ENCODE measurements at places on chromosomes 1 and 21.

DNA sequence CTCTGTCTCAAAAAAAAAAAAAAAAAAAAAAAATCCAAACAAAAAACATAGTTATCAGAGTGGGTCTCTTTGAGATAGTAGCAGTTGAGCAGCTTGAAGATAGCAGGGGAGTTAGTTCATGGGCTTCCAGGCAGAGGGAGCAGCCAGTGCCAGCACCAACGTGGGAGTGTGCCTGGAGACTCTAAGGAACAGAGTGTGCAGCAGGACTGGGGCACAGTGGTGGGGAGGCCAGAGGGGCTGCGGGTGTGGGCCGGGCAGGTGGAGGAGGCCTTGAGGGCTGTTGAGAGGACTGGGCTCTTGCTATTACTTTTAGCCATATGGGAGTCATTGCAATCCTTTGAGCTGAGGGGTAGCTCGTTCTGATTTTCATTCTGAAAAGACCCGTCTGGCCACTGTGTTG lies 63.8 kb downstream of the RYR2 start:
- no peak for DNase-seq

DNA sequence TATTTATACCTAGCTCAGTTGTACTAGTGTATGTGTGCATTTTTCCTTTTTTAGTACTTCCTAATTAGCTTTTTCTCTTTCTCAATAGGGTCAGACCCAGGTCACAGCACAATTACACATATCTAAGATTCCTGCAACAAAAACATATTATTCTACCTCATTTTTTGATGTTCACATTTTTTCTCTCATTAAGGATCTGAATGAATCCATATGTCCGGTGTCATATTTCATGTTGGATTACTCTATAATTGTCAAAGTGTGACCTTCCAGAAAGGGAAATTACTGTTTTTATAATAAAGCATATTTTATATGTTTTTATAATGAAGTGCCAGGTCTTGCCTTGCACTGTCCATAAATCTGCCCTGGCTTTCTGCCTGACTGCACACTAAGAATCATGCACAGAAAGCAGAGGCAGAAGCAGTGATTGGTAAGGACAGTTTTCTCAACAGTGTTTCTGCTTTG lies 143.7 kb downstream of the KCNT2 start:
- DNase-seq = no peak

- no peak for DNase-seq
Observed at GRCh38 chr1:31775210-31775999, 11.3 kb upstream of the ADGRB2 start.

DNA sequence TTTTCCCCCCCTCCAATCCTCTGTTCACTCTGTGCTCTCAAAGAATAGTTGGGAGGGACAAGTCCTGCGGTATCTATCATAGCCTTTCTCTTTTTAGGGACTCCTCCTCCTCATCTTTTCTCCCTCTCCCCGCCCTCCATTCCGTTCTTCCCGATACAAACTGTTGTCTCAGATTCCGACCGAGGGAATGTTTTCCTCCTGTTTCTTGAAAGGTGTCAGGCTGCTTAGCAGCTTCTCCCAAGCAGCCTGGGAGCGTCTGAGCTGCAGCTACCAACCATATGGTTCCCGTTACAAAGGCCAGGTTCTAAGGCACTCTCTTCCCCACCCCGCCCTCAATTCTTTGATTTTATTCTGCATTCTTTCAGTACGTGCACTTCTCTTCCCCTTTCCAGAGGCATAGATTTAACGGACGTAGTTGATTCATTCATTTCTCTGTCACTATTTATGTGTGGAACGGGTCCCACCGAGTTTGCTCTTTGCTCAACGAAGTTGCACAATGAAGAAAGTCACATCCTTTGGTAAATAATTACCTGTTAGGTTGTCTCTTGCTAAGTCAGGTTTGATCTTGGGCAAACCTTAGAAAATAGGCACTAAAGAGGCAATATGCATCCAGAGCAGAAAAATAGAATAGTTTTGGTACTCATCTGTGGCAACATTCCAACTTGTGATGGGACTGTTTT lies 2.8 kb downstream of the ADGRL2 start:
- no peak for DNase-seq

GRCh38 chr1:180916771-180917170 lies 4.1 kb downstream of the KIAA1614 start:
- DNase-seq = no peak

DNA sequence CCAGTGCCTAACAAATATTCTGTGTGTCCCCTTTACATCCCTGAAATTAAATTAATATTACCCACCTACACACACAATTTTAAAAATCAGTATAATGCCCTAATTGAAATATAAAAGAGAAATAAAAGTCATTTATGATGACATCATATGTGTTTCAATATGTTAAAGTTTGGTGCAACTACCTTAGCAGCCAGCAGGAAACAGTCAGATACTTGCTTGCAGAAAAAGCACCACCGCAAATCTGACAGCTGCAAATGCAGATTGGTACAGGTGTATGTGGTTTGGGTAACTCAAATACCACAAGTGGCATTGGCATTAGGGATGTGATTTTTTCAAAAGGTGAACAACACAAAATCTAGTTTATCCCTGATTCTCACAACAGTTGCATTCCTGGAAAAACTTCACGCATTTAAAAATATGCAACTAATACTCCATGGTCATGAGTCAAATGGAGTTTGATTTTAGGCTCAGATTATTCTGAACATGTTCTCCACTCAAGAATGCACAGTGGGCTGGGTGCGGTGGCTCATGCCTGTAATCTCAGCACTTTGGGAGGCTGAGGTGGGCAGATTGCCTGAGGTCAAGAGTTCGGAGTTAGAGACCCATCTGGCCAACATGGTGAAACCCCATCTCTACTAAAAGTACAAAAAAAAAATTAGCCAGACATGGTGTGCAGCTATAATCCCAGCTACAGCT lies 106.3 kb downstream of the EDEM3 start:
- no peak for DNase-seq

DNA sequence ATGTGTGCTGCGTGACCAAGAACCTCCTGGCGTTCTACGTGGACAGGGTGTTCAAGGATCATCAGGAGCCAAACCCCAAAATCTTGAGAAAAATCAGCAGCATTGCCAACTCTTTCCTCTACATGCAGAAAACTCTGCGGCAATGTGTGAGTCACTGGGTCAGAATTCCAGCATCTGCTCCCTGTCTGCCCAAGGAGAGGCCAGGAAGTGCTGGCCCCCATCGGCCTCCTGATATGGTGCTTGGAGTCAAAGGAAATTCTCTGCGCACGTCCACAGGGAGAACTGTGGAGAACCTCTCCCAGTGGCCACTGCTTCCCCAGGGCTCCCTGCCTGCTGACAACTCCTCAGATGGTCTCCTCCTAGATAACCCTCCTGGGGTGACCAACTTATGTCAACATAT lies 25.6 kb upstream of the IL20 start:
- no peak for DNase-seq

GRCh38 chr1:59556802-59557548 lies 257.8 kb upstream of the HOOK1 start:
- DNase-seq = no peak

Measured in cerebellar nuclear complex (tissue), 1 donor.